ENCODE measurements at places on chromosomes 1 and 21. TPM values are rescaled to one million over a fixed set of nuclear protein-coding genes. Genes with fewer than 3 reads are reported as not detected.

DNA sequence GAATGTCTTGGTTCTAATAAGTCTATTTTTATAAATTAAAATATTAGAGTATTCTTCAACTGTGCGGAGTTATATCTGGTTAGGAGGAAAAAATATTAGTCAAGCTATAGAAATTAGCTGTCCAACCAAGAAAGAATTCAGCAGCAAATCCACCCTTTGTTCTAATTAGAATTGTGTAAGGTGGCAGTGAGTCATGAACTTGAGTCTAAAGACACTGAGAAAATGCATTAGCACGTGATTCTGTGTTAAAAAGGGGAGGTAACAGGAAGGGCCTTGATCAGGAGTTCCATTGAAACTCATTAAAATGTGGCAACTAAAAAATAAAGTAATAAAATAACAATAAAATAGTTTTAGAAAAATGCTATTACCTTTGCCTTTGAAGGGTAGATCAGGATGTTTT lies 398.2 kb upstream of the RGS18 start:
- DNase-seq: no peak

DNA sequence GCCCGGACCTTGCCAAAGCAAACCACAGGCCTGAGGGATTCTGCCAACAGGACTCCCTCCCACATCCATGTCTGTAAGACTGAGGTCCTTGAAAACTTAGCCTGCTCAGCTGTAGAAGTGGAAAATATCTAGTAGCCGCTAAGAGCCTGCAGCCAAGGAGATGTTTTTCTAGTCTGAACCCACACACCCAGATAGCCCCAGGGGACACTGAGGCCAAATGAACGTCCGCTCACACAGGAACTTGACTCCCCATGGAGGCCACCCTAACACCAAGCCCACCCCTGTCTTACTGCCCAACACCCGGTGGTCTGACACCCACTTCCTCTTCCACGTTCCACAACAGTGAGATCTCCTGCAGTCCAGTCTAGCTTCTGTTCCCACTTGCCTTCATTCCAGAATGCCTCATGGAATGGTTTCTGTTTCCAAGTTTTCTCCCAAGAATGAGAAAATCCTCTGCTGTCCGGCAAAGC lies 174.8 kb downstream of the PLPP3 start:
- no peak for DNase-seq

DNA sequence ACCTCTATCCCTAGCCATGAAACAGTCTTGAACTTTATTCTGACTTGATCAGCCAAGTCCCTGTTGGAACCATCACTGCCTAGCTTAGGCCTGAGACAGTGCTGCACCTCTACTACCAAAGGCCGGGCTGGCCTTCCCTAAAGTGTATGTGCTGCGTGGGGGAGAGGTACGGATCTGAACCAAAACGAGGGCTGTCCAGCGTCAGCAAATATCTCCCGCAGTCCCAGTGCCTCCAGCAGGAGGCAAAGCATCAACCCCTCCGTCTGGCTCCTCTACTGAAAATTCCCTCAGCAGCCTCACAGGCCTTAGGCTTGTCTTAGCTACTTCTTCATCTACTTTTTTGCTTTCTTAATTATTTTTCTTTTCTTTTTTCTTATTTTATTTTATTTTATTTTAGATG lies 33.3 kb upstream of the KIF26B start:
- DNase-seq: no peak

- DNase-seq: no peak
These were observed 18.1 kb upstream of the MYSM1 start for GRCh38 chr1:58717979-58718378.

Gene LIPI
- not detected for total RNA-seq

Gene HHIPL2
- 1.0 TPM for total RNA-seq

Data from T-cell (primary cell).